ENCODE measurements at places on chromosomes 2 and 18.

DNA sequence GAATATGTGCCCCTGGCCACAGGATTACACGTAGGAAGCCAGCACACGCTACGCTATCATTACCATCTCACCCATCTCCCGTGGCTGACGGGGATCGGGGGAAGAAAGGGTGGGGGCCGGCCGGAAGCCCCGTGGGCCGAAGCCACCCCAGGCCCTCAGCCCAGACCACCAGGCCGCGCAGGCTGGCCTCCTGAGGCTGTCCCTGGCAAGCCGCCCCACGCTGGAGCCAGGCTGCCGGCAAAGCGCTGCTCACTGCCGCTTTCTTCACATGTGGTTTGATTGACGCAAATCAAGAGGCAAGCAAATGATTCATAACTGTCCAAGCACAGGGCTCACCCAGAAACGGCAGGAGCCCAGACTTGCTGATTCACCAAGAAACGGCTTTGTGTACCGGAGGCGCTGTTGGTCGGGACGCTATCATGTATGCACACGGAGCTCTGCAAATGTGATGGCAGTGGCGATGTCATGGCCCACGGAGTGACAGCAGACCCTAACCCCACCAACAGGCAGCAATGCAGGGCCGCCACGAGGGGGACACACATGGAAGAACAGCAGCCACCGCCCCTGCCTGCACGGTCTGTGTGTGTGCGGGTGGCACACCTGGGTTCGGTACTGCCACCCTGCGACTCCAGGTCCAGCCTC, 125.7 kb downstream of the HDAC4 start:
- peak; percentile 72 for DNase-seq

- DNase-seq, result no peak
Observed at GRCh38 chr18:2894841-2895370, 48.1 kb downstream of the EMILIN2 start.

- DNase-seq, result peak; percentile 10
Observed at GRCh38 chr18:59918320-59918755, 18.5 kb downstream of the PMAIP1 start.

GRCh38 chr2:167929484-167929883, 317.9 kb downstream of the STK39 start:
- no peak for DNase-seq

GRCh38 chr2:8918412-8918811, 81.0 kb upstream of the KIDINS220 start:
- no peak for DNase-seq

DNA sequence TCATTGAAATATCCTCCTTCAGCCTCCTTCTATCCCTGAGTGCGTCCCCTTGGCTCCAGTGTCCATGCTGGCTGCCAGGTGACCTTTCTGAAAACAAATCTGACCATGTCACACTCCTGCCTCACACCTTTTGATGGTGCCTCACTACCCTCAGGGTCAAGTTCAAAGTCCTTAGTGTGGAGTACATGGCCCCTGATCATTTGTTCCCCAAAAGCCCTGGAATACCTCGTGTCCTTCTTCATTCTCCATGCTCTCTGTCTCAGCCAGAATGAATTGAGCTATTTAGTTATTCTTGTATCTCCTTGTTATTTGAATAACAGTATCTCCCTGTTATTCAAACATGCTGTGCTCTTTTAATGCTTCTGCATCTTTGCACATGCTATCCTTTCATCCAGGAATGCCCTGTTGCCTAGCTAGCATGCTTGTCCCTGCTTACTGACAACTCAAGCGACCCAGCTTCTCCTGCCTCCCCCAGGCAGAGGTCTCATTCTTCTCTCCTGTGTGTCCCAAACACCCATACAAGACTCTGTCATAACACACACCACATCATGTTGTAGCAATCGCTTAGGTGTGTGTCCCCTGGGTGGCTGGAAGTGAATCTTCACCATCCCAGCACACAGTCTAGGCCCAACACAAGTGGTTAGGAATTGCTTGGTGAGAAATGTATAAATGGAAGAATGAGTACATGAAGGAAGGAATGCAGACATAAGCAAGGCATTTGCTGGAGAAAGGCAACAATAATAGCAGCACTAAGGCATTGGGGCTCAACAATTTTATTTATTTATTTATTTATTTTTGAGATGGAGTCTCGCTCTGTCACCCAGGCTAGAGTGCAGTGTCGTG, 144.0 kb downstream of the DDX1 start:
- no peak for DNase-seq

DNA sequence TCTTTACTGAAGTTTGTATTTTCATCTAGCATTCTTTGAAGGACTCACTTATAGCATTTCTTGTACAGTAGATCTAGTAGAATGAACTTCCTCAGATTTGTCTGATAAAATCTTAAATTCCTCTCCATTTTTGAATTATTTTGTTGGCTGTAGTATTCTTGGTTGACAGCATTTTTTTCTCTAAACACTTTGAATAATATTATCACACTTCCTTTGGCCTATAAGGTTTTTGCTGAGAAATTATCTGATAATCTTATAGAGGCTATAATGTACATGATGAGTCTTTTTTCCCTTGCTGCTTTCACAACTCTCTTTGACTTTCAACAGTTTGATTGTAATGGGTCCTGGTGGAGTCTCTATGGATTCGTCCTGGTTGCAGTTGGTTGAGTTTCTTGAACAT, 169.5 kb downstream of the NOL4 start:
- no peak for DNase-seq

- DNase-seq, result no peak
Observed at GRCh38 chr2:172297531-172297930, 129.9 kb upstream of the ITGA6 start.

GRCh38 chr2:79855264-79856006, 342.6 kb downstream of the CTNNA2 start:
- peak; percentile 75 for DNase-seq
